NCI-H187 (cell line): ENCODE measurements at places on chromosomes 7 and 10.

DNA sequence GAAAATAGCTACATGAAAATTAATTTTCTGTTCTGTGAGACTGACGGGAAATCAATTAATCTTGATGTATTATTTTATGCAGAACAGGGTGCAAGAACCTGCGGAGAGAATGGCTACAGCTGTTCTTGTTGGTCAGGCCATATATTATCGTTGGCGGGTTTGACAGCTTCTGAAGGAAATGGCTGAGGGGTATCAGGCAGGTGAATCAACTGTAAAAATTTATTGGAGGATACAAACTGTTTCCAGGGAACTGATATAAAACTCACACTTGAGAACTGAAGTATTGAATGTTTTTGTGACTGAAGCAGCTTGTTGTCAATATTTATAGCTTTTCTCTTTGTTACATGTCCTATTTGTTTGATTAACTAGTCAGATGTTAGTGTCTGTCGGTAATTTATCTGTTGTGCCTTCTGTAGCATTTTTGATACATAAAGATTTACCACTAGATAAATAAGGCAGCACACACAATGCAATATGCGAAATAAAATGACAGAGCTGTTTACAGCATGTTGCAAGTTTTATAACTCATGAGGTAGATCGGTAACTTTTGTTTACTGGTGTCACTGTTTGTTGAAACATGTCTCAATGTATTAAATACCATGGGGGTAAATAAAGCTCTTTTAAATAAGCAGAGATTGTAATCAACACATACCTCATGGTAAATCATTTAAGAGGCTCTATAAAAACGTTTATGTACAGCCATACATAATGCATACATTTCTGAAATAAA lies 308.2 kb downstream of the LRMDA start:
- no peak for DNase-seq

DNA sequence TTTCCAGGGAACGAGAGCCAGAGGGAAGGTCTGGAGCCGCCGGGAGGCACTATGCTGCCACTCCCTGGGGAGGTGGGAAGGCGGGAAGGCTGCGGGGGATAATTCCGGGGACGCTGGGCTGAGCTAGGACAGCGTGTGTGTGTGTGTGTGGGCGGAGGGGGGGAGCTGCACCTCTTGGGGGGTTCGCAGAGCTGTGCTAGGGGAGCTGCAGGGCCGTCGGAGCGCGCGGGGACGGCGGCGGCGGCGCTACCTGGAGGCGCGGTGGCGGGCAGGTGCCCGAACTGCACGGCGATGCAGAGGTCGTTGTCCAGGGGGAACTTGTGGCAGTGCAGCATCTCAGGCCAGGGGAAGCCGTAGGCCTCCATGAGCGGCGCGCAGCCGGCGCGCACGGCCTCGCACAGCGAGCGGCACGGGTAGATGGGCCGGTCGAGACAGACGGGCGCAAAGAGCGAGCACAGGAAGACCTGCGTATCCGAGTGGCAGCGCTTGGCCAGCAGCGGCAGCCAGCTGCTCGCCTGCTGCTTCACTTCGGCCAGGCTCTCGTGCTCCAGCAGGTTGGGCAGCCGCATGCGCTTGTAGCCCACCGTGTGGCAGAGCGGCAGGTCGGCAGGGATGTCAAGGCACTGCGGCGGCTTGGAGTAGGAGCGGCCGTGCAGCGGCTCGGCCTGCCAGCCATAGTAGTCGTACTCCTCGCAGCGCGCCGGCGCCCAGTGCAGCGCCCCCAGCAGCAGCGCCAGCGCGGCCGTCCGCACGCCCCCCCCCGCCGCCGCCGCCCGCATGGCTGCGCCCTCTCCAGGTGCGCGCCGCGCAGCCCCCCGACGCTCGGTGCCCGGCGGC lies 526 bp downstream of the SFRP5 start:
- no peak for DNase-seq

DNA sequence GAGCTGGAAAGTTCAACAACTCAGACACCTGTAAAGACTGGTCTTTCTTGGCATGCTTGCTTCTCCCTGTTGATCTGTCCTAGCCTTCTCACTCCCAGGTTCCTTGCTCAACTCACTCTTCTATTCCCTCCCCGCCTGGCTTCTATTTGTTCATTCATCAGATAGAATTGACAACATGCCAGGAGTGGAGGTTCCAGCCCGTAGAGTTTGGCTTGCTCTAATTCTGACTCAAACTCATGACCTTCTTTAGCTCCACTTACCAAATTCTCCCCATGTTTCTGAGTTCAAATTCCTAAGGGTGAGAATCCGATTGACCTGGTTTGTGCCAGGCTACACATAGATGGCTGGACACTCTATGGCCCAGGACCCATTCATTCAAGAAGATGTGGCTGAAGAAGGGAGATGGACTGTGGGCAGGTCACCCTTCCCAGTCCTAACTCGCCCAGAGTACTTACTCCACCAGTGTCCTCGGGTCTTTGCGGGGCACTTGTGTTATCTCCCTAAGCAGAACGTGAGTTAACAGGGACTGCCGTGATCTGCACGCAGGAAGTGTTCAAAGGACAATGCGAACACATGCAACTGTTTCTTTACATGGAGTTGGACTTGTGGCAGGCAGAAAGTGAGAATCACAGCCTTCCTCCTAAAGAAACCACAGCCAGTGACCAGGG lies 4.0 kb upstream of the TMEM236 start:
- DNase-seq, result no peak

DNA sequence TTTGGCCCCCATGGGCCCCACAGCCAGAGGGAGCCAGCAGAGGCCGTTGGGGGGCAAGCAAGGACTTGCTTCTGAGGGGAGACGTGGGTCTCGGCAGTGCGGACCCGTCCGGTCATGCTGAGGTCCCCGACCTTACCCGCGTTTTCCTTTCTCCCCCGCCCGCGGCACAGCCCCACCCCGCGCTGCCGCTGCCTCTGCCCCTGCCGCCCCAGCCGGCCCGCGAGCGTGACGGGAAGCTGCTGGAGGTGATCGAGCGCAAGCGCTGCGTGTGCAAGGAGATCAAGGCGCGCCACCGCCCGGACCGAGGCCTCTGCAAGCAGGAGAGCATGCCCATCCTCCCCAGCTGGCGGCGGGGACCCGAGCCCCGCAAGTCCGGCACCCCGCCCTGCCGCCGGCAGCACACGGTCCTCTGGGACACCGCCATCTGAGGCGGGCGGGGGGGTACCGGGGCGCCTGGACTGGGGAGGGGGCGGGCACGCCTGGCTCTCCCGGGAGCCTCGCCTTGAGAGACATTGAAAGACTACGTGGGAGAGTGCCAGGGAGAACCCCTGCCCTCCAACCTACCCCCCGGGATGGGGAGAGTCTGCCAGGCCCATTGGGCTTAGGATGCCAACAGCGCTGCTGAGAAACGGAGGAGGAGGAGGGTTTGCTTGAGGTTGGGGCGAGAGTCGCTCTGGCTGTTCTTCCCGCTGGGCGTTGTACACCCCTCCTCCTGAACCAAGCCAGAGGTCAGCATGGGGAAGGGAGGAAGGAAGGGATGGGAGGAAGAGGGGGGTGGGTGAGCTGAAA lies 9.9 kb downstream of the NYAP1 start:
- no peak for DNase-seq

GRCh38 chr10:3480281-3480989 lies 304.6 kb downstream of the KLF6 start:
- no peak for DNase-seq
